Neural crest cell (in vitro differentiated cells): ENCODE measurements at places on chromosomes 2 and 18.

GRCh38 chr2:1483551-1483950 is 70.3 kb downstream of the TPO start:
- no peak for DNase-seq

DNA sequence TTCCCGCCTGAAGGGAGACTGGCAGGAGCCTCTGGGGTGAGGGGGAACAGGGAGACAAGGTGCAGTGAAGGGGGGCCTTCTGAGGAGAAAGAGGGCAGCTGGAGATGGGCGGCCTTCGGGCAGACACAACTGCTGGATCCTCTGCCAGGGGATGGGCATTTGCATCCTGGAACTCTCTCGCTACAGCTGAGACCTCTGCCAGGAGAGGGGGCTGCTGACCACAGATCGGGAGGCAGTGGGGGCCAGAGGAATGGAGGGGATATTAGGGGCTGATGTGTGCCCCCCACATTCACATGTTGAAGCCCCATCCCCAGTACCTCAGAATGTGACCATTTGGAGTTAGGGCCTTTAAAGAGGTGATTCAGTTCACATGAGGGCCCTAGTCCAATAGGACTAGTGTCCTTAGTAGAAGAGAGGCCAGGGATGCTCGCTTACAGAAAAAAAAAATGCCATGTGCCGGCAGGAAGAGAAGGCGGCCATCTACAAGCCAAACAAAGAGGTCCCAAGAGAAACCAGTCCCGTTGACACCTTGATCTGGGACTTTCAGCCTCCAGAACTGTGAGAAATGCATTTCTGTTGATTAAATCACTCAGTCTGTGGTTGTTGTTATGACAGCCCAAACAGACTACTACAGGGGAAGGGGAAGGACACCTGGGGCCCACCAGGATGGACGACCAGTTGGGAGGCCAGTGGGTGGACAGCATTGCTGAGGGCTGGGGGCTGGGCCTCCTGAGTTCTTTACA is 50.0 kb downstream of the TRABD2A start:
- no peak for DNase-seq

- DNase-seq = no peak
Measured at GRCh38 chr2:150997066-150997465, 264.6 kb downstream of the RBM43 start.

DNA sequence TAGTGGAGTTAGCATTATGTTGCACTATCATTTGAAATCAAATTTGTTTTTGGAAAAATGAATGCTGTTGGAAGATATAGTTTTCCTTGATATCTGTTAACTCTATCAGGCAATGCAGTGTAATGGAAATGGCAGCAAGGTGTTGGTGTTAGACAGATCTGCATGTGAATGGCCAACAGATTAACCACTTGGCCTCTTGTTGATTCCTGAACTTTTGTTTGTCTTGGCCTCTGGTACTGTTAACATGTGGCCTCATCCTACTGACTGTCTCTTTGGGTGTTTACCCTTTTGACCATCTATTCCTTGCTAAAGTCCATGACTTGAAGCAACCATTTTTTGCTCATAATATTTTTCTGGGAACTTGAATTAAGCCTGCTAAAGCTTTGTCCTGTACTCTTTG is 110.2 kb upstream of the CDH2 start:
- DNase-seq = no peak
